LHCN-M2 (cell line): ENCODE measurements at places on chromosomes 11 and 22. TPM values are rescaled to one million over a fixed set of nuclear protein-coding genes. Genes with fewer than 3 reads are reported as not detected.

SLC22A12 gene
- not detected in 2 replicates for total RNA-seq

OTOG gene
- total RNA-seq = not detected in 2 replicates

NUDT8 gene
- 7.5 and 19.8 TPM in 2 replicates for total RNA-seq

PTPN5 gene
- total RNA-seq = not detected in 2 replicates

CCDC15 gene
- 13.3 and 16.0 TPM in 2 replicates for total RNA-seq

TMEM258 gene
- total RNA-seq = 46.0 and 58.6 TPM in 2 replicates

CEND1 gene
- 2.4 and 3.5 TPM in 2 replicates for total RNA-seq

DNA sequence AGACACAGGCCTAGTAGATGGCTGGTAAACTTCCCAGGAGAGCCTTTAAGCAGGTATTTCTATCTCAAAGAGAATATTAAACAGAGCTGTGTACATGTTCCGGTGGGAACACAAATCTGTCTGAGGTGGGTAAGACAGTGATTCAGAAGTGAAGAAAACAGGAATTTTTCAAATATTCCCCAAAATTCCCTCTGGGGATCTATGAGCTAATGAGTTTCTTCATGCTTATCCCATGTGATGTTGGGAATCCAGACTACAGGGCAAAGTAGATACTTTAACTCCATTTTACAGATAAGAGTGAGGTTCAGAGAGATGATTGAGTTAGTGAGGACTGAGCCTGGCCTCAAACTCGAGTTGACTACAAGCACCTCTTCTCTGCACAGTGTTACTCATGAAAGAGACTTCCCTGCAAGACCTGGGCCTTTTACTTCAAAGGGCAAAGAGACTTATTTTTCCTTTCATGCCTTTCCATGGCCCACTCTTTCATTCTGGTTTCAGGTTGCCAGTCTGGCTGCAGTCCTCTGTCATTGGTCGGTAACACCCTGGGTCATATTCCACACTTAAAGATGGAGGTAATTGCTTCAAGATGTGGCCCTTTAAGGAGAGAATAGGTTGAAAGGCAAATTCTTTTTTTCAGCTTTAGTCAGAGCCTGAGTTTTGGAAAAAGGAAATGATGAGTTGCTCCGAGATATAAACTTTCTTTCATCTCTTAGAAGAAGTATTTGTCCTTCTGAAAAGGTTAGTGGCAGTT is 70.1 kb downstream of the CYB5R2 start:
- no peak for DNase-seq

DNA sequence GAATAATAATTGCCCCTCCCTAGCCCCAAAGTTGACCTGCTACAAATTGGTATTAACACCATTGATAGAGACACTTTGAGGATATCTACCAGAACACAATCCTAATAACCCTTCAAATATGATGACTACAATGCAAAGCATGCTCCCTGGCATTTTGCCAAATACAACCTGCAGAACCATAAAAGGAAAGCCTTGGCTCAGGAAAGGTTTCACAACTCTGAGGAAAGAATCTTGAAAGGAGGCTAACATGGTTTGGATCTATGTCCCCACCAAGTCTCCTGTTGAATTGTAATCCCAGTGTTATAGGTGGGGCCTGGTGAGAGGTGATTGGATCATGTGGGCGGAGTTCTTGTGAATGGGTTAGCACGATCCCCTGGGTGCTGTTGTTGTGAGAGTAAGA is 140.4 kb upstream of the ARHGAP42 start:
- peak; percentile 10 for DNase-seq

- DNase-seq = no peak
Measured at GRCh38 chr11:122696662-122697061, 41.1 kb downstream of the UBASH3B start.

DNA sequence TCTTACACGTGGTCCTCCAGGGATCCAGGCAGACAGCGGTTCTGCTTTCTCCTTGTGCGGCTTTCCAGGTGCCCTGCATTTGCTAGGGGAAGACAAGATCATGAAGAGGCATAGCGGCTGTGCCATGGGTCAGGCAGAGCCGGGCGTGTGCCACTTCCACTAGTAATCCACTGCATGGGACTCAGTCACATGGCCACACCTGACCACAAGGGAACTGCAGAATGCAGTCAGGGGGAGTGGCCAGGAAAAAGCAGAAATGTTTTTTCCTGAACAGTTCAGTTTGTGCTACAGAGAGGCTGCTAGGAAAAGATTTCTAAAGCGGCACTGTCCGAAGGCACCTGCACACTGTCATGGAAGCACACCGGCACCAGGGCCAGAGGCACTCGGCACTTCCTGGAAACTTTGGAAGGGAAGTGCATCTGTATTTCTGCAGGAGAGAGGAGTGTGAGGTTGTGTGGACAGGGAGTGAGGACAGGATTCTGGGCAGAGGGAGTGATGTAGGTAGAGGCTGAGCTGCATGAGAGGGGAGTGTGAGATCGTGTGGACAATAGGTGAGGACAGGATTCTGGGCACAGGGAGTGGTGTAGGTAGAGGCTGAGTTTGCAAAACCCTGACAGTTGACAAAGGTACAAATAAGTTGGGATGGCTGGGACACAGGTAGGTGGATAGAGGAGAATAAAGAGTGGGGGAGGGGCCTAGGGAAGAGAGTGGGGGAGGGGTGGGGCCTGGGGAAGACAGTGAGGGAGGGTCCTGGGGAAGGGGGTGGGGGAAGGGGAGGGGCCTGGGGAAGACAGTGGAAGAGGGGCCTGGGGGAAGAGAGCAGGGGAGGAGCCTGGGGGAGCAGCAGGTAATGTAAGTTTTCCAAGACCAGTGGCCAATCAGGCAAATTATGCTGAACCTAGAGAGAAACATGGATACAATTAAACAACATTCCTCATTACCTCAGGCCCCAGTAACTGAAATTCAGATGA is 1436.3 kb downstream of the TBC1D22A start:
- DNase-seq = no peak

DNA sequence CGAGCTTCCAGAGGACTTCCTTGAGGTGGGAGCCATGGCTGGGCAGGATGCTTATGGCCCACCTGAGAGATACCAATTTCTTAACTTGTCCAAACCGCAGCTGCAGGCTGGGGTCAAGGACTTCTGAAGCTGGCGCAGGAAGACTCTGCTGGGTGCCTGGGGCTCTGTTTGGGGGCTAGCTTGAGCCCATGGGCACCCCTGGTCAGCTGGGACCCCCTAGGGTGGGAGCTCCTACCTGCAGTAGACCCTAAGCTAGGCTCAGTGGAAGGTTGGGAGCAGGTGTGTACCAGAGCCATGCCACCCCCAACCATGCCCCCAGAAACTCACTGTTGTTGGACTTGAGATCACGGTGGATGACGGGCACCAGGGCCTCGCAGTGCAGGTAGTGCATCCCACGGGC is 1.3 kb downstream of the MAP3K11 start:
- no peak for DNase-seq

GRCh38 chr22:37229012-37229804 is 14.9 kb downstream of the RAC2 start:
- DNase-seq = peak; percentile 69

DNA sequence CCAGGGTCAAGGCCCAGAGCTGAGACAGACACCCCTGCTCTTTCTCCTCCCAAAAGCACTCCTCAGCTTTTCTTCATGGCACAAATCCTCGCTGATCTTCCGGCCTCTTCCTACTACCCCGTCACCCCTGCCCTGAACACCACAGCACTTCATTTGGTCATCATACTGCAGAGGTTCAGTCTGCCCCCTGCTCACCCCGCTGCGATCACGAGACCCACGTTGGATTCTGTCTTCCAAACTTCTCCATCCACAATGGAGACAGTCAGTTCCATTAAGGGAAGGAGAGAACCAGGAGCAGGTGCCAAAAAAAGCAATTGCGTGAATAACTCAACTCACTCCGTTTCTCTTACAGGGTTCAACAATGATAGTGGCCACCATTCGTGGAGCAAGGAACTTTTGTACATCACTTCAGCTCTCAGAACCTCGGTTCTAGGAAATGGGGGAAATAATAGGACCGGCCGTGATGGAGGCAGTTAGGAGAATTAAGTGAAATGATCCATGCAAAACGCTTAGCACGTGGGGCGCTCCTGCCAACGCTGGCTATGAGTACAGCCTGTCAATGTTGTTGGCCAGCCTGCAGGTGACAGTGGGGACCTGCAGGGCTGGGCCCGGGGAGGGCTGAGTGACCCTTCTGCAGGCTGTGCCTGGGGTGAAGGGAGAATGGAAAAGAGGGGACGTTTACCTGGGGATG is 45.9 kb downstream of the MN1 start:
- DNase-seq = no peak

GRCh38 chr11:84580428-84580827 is 1046.7 kb downstream of the DLG2 start:
- no peak for DNase-seq

DNA sequence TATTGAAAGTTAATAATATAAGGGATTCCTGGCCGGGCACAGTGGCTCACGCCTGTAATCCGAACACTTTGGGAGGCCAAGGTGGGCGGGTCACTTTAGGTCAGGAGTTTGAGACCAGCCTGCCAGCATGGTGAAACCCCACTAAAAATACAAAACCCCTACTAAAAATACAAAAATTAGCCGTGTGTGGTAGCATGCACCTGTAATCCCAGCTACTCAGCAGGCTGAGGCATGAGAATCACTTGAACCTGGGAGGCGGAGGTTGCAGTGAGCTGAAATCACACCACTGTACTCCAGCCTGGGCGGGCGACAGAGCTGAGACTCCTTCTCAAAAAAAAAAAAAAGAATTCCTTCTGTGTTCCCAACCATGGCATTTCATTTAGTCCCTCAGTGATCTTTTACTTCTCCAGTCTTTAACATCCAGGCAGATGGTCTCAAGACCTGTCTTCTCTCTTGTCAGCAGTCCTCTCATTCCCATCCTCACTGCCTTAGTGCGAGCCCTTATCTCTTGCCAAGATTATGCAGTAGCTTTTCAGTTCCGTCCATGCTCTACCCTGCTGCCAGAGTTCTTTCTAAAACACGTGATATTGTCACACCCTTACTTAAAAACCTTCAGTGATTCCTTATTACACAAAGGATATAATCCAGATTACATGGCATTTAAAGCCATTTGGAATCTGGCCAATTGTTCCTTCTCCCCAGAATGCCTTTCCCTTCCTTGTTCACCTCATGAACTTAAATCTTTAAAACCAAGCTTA is 17.9 kb downstream of the RTN3 start:
- DNase-seq = no peak

DNA sequence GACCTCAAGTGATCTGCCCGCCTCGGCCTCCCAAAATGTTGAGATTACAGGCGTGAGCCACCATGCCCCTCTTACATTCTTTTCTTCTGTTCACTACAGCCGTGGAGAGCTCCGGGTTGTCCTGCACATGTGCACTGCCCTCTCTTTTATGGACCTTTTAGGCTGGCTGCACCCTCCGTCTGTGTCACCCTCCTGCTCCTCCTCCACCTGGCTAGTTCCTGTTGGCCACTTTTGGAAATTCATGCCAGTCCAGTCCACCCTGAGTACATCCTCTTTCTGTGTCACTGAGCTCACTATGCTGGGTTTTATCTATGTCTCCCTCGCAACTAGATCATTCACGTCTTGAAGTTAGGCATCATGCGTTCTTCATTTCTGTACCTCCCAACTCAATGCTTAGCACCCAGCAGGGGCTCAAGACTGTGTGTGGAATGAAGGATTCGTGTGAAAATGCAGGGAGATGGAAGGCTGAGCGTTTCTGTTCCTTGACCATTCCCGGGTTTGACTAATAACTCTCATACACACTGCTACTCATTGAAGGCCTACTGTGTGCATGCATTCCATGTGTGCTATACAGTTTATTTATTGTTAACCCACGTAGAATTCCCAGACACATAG is 60.6 kb downstream of the PTPRJ start:
- DNase-seq = no peak

- peak; percentile 45 for DNase-seq
Measured at GRCh38 chr11:17351510-17352176, at the start of gene NCR3LG1. NCR3LG1 (plus strand) TSS chr11:17351800; CDS start chr11:17351970, 170 bp downstream.
